ENCODE measurements at places on chromosomes 1 and 21.

GRCh38 chr1:64223329-64224151 lies 20.1 kb downstream of the UBE2U start:
- no peak for DNase-seq

- no peak for DNase-seq
Observed at GRCh38 chr1:22279735-22280134, 136.8 kb upstream of the WNT4 start.

- no peak for DNase-seq
Observed at GRCh38 chr21:25518491-25518911, 88.8 kb downstream of the MRPL39 start.

DNA sequence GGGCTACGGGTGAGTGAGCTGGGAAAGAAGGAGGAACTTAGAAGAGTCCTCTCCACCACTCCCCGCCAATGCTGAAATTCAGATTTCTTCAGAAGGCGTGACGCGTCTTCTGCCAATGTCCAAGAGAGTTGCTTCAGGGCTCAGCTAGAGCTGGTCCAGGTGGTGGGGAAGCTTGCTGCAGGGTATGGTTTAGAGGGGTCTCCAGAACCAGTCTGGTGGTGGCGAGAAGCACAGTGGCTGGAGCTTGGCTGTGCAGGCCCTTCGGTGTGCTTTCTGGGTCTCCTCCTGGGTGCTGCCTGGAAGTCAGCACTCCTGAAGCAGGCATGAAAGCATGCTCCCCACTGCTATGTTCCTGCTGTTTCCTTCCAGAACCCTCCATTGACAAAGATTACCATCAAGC lies 387.2 kb downstream of the PTPRU start:
- DNase-seq, result no peak

GRCh38 chr1:34856697-34857096 lies 2.9 kb downstream of the SMIM12 start:
- no peak for DNase-seq

GRCh38 chr1:41779360-41779759 lies 139.4 kb downstream of the HIVEP3 start:
- DNase-seq, result no peak

DNA sequence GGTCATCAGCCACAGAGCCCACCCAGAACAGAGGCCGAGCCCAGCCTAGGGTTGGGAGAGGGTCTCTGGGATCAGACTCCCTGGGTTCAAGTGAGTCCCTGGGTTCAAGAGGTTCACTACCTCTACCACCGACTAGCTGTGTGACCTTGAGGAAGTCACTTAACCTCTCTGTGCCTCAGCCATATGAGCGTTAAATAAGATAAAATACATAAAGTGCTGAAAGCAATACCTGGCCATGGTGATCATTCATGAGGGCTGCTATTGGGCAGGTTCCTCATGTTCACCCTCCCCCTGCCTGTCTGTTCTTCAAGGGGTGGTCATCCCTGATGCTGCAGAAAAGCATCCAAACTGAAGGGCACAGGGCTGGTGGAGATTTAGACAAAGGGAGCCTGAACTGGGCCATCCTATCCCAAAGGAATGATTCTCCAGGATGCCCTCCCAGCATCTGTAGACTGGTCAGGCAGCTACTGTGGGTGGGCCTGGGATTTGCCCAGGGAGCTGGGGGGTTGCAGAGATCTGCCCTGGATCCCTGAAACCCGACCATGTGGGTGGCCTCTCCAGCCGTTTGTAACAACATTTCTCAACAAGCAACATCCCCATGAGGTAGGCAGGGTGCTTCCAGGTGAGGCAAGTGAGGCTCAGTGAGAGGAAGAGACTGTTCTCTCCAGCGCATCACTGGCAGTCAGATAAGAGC lies 196.6 kb downstream of the MATN1 start:
- no peak for DNase-seq

All from frontal cortex (tissue), 4 donors.